ENCODE measurements at places on chromosomes 16 and 17.

GRCh38 chr17:8997994-8998628 lies 23.2 kb upstream of the NTN1 start:
- no peak overlapping the region for H3K27ac ChIP-seq
- peak; percentile 42 for DNase-seq
- H3K4me1 ChIP-seq, result no peaks in the 10 kb centered on the region
- H3K36me3 ChIP-seq, result no peaks in the 10 kb centered on the region

GRCh38 chr17:72422505-72423285 lies 301.9 kb downstream of the SOX9 start:
- H3K27ac ChIP-seq, result peak overlapping the region; percentile 11
- H3K36me3 ChIP-seq, result no peaks in the 10 kb centered on the region
- no peaks in the 10 kb centered on the region for H3K27me3 ChIP-seq

- no peak for DNase-seq
- no peak overlapping the region for H3K4me3 ChIP-seq
- H3K27ac ChIP-seq, result no peak overlapping the region
- H3K4me1 ChIP-seq, result peaks cover 16% of the 10 kb centered on the region
- H3K27me3 ChIP-seq, result no peaks in the 10 kb centered on the region
These were observed 18.1 kb downstream of the MAP3K14 start for GRCh38 chr17:45298546-45299285.

DNA sequence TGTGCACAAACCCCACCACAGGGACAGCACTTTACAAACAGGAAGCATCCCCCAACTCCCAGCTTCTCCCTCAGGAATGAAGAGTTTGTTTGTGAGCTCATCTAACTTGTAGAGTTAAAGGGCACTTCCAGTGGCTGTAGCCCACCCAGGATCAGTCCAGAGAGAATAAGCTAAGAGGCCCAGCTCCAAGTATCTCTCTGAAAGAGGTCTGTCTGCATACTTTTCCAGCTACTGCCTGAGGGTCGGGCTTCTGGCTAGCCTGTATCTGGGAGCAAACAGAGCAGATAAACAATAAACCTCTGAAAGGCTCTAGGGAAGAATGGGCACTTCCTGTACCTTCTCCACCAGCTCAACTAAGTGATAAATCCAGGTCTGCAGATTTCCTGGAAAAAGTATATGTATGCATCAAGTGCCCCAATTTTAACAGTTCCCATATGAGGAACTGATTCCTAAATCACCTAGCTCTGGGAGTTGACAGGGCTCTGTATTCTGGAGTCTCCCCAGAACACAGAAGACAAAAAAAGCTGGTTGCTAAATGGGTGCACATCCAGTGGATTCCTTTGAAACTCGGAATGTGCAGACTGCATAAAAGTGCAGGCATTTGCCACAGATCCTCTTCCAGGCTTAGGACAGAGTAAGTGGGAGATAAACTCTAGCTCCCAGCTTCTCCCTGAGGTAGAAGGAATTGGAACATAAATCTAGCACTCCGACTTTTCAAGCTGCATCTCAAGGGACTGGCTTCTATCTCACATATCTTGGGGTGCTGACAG lies 37.1 kb upstream of the MYLK3 start:
- DNase-seq, result no peak
- no peak overlapping the region for H3K27ac ChIP-seq
- H3K4me1 ChIP-seq, result no peaks in the 10 kb centered on the region
- H3K36me3 ChIP-seq, result no peaks in the 10 kb centered on the region
- H3K27me3 ChIP-seq, result no peaks in the 10 kb centered on the region

DNA sequence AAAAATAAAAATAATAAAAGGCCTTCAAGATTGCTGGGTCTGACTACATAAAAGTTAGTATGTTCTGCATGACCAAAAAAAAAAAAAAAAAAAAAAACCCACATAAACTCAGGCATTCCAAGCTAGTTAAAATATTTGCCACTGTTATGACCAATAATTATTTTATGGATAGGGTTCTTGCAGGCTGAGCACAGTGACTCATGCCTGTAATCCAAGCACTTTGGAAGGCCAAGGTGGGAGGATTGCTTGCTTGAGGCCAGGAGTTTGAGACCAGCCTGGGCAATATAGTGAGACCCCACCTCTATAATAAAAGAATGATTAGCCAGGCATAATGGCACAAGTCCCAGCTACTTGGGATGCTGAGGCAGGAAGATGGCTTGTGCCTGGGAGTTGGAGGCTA lies 8.1 kb downstream of the SCNN1B start:
- no peaks in the 10 kb centered on the region for H3K4me1 ChIP-seq
- no peaks in the 10 kb centered on the region for H3K36me3 ChIP-seq
- no peak for DNase-seq

DNA sequence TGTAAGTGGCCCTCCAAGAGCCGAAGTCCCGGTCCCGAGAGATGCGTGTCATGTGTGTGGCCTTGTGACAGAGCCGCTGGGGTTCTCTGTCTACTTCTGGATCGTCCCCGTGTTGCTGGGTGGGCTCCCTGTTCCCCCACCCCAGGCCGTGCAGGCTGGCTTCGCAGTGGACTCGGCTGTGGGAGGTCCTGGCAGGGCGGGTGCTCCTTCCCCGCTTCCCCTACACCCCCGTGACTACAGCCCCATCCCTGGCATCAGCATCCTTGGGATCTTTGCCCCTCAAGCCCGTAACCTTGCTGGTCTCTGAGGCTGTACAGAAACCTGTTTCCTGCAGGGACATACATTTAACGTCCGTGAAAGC lies 136.3 kb downstream of the BANP start:
- DNase-seq, result no peak
- H3K27me3 ChIP-seq, result peaks cover 3% of the 10 kb centered on the region
- no peak overlapping the region for H3K4me3 ChIP-seq
- H3K27ac ChIP-seq, result no peak overlapping the region
- H3K4me1 ChIP-seq, result peaks cover 8% of the 10 kb centered on the region

DNA sequence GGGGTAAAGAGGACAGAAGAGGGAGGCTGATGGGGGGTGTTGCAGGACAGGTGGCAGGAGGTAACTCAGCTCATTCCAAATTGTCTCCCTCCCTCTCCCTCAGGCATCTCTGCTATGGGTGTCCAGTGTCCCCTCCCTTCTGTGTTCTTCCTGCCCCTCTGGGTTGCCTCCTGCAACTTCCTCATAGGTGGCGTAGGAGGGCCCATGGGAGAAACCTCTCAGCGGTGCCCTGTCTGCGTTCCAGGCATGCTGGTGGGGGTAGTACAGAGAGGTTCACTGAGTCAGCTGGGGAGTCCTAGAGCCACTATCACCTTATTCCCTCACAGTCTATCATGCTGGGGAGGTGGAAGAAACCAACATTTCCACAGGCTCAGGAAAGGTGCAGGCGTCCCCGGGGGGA lies 14.7 kb upstream of the ODF4 start:
- H3K4me3 ChIP-seq, result no peak overlapping the region
- no peak overlapping the region for H3K27ac ChIP-seq
- DNase-seq, result no peak
- no peaks in the 10 kb centered on the region for H3K36me3 ChIP-seq
- no peaks in the 10 kb centered on the region for H3K4me1 ChIP-seq
- H3K27me3 ChIP-seq, result no peaks in the 10 kb centered on the region

GRCh38 chr16:8167436-8167835 lies 422.9 kb downstream of the TMEM114 start:
- H3K36me3 ChIP-seq, result no peaks in the 10 kb centered on the region
- H3K27me3 ChIP-seq, result no peaks in the 10 kb centered on the region
- no peaks in the 10 kb centered on the region for H3K4me1 ChIP-seq
- no peak overlapping the region for H3K27ac ChIP-seq
- no peak overlapping the region for H3K4me3 ChIP-seq
- no peak for DNase-seq

GRCh38 chr17:67082107-67082506 lies 37.8 kb downstream of the CACNG1 start:
- H3K4me1 ChIP-seq, result no peaks in the 10 kb centered on the region
- H3K27me3 ChIP-seq, result no peaks in the 10 kb centered on the region
- H3K27ac ChIP-seq, result no peak overlapping the region
- H3K36me3 ChIP-seq, result no peaks in the 10 kb centered on the region
- no peak for DNase-seq

- no peak overlapping the region for H3K27ac ChIP-seq
- no peak for DNase-seq
- peaks cover 14% of the 10 kb centered on the region for H3K4me1 ChIP-seq
- no peaks in the 10 kb centered on the region for H3K27me3 ChIP-seq
- H3K4me3 ChIP-seq, result no peak overlapping the region
These were observed 19.5 kb upstream of the CLEC18A start for GRCh38 chr16:69931631-69932030.

GRCh38 chr17:9037736-9038135 lies 16.4 kb downstream of the NTN1 start:
- H3K4me1 ChIP-seq, result no peaks in the 10 kb centered on the region
- no peaks in the 10 kb centered on the region for H3K36me3 ChIP-seq
- H3K27ac ChIP-seq, result no peak overlapping the region
- DNase-seq, result no peak

DNA sequence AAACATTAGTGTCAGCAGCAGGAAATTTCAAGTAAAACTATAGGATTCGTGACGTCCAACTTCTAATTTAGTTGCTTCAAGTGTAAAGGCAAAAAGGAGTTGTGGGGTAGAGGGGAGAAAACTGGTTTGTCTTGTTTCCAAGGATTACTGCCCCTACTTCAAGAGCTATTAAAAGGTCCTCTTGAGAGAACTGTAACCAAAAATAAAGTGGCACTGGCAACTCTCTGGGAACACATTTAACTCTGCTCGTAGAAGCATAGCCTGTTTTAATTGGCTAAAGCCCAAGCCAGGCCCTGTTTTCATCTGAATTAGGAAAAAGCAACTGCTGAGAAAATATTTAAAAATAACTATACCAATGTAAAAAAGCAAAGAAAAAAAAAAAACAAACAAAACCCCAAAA lies 51.8 kb upstream of the AKAP1 start:
- H3K4me3 ChIP-seq, result no peak overlapping the region
- no peak overlapping the region for H3K27ac ChIP-seq
- no peaks in the 10 kb centered on the region for H3K4me1 ChIP-seq
- peaks cover 3% of the 10 kb centered on the region for H3K27me3 ChIP-seq
- H3K36me3 ChIP-seq, result no peaks in the 10 kb centered on the region
- DNase-seq, result peak; percentile 34

DNA sequence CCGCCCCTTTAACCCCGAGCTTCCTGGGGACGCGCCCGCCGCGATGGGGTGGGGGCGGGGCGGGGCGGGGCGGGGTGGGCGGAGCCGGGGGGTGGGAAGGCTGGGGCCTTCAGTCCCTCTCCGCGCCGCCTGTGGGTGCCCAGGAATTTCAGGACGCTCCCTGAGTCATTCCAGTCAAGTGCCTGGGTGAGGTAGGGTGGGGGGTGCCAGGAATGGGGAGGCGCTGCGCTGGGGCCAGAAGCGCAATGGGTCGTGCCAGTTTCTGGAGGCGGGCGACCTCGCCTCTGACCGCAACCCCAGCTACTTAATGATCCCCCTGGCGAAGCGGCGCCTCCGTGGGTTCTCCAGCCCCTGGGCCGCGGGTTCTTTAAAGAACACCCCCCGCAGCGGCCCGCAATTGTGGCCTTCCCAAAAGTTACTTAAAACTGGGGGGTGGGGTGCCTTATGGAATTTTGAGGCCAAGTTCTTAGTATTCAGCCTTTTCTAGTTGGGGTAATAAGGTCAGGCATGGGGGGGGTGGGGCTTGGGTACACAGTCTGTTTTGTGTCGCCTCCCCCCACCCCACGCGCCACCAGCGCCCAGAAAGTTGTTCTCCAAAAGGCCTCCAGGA lies 826 bp upstream of the GSE1 start:
- no peaks in the 10 kb centered on the region for H3K27me3 ChIP-seq
- peaks cover 27% of the 10 kb centered on the region for H3K4me1 ChIP-seq
- H3K4me3 ChIP-seq, result peak overlapping the region; percentile 42
- no peaks in the 10 kb centered on the region for H3K36me3 ChIP-seq
- peak overlapping the region; percentile 91 for H3K27ac ChIP-seq

DNA sequence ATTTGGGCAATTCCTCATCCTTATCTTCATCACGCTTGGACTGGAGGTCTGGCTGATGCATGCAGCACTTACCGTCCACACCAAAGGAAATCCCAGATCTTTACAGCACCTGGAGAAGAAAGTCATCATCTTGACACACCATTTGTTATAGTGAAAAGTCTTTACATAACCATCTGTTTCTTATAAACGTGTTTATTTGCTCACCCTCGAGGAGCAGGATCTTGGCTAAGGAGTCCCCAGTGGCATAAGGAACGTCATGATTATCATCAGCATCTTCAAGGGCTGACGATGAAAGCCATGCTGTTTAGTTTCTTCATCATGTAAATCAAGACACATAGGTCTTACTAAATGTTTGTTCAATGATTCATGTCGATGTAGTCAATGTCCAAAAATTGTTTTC lies 248.8 kb upstream of the ELAC2 start:
- no peaks in the 10 kb centered on the region for H3K27me3 ChIP-seq
- no peak for DNase-seq
- no peak overlapping the region for H3K4me3 ChIP-seq
- no peaks in the 10 kb centered on the region for H3K36me3 ChIP-seq
- H3K27ac ChIP-seq, result no peak overlapping the region

DNA sequence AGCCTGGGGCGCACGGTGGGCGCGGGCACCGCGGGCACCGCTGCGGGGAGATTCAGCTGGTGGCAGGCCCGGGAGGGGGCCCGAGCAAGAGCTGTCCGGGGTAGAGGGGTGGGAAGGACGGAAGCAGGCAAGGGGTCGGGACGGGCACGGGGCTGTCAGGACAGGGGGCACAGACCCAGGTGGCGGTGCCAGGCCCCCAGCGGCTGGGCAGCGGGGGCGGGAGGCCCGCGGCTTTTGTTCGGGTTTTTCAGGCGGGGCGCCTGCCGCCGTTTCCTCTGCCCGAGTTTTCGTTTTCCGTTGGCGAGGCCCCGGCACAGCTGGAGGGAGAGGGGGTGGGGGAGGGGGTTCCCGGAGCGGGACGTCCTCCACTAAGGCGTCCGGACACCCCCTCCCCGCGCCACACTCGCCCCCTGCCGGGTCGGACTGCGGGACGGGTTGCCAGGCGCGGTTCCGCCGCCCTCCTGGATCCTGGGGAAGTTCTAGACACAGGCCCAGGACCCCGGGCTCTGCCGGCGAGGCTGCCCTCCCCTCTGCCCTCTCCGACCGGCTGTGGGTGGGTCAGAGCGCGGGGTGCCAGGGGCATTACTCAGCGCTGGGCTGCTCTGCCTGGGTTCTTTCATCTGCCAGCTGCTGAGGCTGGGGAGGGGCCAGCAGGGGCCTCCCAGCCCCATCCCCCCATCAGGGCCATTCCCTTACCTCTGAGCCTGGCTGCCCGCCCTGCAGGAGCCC lies 543 bp downstream of the ARHGAP23 start:
- peaks cover 20% of the 10 kb centered on the region for H3K4me1 ChIP-seq
- H3K4me3 ChIP-seq, result peak overlapping the region; percentile 78
- peaks cover 7% of the 10 kb centered on the region for H3K36me3 ChIP-seq
- H3K27me3 ChIP-seq, result no peaks in the 10 kb centered on the region
- peak; percentile 64 for DNase-seq

All from fibroblast of lung (primary cell).